Fibroblast of lung (primary cell): ENCODE measurements at places on chromosomes 7 and 10.
A peak's percentile ranks its signal among the peaks of the same experiment; 100 is the strongest.

DNA sequence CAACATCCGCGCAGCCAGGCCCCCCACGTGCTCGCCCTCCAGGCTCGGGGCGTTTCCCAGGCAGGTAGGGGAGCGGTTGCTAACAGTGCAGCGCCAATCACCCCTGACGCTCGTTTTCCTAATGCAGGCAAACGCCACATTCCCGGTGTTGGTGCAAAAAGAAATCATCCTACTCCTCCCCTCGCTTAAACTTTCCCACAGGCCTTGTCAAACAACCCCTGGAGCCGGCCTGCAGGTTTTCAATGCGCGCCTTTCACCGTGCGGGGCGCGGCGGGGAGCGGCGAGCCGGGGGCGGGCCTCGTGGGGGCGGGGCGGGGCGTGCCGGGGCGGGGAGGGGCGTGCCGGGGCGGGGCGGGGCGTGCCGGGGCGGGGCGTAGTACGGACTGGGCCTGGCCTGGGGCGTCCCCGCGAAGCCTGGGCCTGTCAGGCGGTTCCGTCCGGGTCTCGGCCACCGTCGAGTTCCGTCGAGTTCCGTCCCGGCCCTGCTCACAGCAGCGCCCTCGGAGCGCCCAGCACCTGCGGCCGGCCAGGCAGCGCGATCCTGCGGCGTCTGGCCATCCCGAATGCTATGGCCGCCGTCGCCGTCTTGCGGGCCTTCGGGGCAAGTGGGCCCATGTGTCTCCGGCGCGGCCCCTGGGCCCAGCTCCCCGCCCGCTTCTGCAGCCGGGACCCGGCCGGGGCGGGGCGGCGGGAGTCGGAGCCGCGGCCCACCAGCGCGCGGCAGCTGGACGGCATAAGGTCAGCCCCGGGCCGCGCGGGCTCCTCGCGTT, at the start of gene ECHDC3:
TSS of gene ECHDC3 (plus strand) at position 374 of the 770 bp plus-strand sequence. CDS start at position 569, 195 bp downstream.
- DNase-seq, result peak; percentile 50

DNA sequence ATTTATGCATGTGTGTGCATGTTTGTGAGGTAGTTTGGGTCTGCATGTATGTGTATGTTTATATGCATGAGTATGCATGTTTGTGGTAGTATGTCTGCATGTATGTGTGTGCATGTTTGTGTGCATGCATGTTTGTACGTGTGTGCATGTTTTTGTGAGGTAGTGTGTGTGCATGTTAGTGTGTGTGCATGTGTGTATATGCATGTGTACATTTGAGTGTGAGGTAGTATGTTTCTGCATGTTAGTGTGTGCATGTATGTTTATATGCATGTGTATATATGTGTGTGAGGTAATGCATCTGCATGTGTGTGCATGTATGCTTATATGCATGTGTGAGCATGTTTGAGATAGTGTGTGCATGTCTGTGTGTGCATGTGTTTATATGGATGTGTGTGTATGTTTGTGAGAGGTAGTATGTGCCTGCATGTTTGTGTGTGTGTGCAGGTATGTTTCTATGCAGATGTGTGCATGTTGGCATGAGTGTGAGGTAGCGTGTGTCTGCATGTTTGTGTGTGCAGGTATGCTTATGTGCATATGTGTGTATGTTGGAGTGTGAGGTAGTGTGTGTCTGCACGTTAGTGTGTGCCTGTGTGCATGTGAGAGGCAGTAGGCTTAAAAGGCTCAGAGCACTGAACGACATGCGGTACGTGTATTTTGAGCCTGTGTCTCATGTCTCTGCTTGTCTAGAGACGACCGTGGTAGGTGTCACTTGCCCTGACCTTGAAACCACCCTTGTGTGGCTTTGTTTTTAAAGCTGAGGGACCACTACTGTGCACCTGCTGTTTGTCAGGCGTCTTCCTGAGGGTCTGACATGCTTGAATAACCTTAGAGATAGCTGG, 43.7 kb downstream of the PFKP start:
- no peak for DNase-seq

DNA sequence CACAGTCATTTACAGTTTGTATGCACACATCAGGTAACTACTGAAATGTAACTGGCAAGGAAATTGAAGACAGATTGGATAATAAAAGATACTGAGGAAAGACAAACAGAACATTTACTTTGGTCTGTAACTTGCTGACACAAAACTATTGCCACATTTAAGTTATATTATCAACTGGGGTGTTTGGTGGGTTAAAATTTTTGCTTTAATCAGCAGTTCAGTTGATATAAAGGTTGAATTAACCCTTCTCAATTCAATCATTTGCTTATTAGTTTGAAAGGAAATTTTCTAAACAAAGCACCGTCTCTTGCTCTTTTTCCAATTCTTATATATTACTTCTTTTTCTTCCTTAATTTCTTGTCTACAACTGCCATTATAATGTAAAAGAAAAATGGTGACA, 102.4 kb downstream of the TMEM26 start:
- DNase-seq, result no peak

DNA sequence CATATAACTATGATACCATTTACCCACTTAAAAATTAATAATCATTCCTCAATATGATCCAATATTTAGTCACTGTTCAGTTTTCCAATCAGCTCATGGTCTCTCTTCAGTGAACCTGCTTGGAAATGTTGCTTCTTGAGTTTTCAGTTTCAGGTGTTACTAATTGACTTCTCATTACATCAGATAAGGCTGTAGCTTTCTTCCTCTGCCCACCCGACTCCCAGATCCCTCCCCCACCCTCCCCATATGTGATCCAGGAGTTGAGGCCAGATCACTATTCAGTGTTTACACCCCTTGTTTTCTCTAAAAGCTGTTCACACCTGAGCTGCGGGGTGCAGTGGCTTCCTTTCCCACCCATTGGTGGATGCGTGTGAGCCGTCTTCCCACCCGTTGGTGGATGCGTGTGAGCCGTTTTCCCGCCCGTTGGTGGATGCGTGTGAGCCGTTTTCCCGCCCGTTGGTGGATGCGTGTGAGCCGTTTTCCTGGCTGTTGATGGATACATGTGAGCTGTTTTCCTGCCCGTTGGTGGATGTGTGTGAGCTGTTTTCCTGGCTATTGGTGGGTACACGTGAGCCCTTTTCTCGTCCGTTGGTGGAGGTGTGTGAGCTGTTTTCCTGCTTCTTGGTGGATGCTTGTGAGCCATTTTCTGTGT, 3.2 kb upstream of the MTG1 start:
- DNase-seq, result no peak

GRCh38 chr10:103692952-103693811, 162.2 kb downstream of the SH3PXD2A start:
- DNase-seq, result no peak

GRCh38 chr7:152987656-152988055, 228.1 kb downstream of the ACTR3B start:
- DNase-seq, result no peak

GRCh38 chr7:48904975-48905374, 19.4 kb upstream of the CDC14C start:
- DNase-seq, result peak; percentile 5

DNA sequence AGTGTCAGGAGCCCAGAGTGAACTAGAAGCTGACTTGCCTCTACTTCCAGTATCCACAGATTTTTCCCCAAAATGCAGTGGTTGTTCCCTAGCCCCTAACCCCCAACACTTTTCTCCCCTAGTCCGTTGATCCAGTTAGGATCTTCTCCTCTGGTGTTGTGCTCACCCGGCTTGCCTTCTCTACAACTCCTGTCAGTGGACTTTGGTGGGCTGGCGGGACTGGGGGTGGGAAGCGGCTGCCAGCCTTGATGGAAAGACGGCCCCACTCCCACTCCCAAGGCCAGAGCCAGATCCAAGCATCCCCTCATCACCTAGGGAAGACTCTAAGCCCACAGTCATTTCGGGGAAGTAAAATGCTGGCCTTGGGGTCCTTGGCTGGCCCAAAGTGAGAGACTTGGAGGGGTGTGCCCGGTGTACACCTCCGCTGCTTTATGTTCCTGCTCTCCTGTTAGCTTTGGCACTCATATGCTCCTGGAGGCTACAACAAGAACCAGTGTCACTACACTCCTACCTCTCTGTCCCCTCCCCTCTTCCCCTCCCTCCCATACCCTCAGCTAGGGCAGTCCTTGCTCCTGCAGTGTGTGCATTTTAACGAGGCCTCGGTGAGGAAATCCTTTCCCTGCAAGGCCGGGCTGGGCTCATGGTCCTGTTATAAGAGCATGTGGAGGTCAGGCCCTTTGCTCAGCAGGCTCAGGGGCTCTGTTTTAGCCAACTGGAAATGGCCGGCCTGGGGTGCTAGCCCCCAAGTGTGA, 930 bp upstream of the HOXA10 start:
- no peak for DNase-seq

GRCh38 chr10:59814878-59815277, 61.6 kb upstream of the MRLN start:
- no peak for DNase-seq

- no peak for DNase-seq
Measured at GRCh38 chr10:21300551-21300950, 224.9 kb downstream of the SKIDA1 start.

GRCh38 chr7:150450491-150451001, at the start of gene GIMAP8:
TSS of gene GIMAP8 (plus strand) at chr7:150450630. CDS start at chr7:150466699, 16,069 bp downstream.
- no peak for DNase-seq

DNA sequence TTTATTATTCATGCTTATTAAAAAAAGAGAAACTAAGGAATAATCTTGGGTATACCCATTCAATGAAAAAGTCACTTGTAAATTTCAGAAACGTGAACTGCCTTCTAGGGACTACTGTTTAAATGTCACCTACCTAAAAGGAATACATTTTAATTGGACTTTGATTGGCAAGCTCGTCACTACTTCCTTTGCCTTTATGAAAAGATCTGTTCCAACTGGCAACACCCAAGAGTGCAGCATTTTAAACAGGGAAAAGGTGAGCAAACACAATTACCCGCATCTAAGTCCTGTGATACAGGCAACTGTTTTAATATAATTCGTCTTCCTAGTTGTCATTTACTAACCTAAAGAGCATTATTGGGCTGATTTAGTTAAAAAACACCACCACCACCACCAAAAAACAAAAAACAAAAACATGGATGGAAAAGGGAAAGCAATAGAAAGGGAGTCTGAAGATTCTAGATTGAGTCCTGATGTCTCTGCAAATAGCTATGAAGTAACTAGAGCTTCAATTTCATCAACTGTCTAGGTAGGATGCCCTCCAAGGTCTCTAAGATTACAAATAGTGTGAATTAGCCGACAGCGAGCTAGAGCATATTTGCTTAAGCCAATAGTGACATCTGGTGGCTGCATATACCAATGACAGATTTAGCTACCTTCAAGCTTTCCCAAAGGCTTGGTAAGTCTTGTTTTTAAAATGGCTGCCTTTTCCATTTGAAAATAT, 33.8 kb upstream of the ICA1 start:
- DNase-seq, result peak; percentile 86

GRCh38 chr7:149719050-149719899, 54.1 kb downstream of the ZNF467 start:
- DNase-seq, result peak; percentile 73

- no peak for DNase-seq
Measured at GRCh38 chr10:63753808-63754207, 232.6 kb downstream of the REEP3 start.

DNA sequence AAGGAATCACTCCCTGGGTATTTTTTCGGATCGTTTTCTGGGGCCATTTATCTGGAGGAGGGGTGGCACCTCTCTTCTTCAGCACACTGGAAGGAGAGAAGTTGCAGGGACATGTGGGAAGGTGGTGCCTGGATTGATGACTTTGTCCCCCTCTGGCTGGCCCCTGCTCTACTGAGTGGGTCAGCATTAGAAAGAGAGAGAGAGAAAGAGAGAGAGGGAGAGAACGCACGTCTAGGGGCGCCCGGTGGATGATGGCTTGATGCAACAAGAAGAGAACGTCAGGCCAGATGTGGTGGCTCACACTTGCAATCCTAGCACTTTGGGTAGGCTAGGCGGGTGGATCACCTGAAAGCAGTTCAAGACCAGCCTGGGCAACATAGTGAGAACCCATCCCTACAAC, 5.5 kb upstream of the MUC12 start:
- no peak for DNase-seq

DNA sequence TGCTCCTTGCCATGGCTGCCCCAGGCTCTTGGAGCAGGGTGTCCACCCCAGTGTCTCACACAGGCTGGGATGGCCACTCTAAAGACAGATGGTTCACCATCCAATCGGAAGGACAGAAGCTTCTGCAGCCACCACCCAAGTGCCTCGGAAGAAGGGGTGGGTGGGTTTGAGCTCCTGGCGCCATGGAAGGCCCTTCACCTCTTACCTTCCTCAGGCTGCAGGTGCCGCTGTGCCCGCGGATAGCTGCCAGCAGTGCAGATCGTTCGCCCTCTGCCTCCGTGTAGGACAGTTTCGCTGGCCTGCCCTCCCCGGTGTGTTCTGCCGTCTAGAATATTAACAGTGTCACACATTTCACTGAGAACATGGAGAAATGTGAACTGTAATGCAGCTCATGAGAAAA, 243.6 kb upstream of the GRB10 start:
- no peak for DNase-seq

DNA sequence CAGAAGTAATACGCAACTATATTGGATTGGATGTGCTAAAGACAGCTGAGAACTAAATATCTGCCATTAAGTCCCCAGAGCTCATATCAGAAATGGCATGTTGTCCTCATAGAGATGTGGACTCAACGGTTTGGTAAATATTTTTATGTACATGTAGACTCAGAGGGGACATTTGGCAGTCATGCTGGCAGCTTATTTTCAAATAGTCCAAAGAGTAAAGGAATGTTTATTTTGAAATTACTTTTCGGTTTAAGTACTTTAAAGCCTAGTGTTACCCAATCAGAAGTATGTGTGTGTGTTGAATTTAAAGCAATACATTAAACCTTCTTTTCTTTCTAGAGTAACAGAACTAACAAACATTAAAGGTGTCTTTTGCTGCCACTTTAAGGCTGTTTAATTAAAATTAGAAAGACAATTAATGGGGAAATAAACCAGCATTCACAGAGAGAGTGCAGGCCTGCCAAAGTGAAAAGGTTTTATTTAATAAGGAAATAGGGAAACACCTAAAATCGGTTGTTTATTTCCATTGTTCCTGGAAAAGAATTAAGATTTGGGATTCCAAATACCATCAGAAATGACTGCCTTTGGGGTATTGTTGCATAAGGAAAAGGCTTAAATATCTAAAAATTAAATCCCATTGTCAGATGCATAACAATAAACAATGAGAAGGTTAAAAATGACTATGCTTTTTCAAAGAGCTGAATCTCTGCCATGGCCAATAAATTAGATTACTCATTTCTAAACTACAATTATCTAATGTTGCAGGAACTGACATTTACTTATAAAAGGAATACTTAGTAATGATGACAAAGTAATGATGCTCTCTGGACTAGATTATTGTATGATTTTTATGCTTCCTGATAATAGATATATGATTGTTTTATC, 113.4 kb upstream of the AHR start:
- DNase-seq, result peak; percentile 36

GRCh38 chr10:120328647-120329046, 128.4 kb upstream of the PLPP4 start:
- no peak for DNase-seq
